Smooth muscle cell of the brain vasculature (primary cell): ENCODE measurements at places on chromosomes 13 and 19.

DNA sequence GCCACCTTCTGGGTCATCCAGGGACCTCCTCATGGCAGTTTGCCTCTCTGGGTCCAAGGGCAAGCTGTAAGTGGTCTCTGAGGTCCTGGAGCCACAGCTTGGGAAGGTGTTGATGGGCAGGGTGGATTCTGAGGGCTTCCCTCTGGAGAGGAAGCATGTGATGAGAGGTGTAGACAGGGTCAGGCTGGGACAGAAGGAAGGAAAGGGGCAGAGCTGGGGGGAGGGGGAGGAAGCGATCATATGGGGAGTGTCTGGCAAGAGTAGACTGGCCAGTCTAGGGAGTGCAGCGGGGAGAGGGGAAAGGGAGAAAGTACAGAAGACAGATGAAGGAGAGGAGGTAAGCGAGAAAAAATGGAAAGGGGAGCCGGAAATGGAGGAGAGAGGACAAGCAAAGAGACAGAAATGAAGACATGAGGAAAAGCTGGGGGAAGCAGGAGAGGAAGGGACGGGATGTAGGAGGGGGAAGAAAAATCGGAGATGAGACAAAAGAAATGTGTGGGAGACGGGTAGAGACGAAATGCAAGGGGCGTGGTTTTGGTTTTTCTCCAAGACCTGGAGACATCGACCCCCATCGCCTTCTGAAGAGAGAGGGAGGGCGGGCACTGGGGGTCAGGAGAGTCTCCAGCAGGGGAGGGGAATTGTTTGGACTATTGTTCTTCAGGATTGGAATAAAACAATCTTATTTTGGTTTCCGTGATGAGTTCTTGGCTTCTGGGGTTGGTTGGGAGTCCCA is 26.6 kb downstream of the ZSWIM9 start:
- DNase-seq = no peak

- no peak for DNase-seq
Observed at GRCh38 chr13:108281901-108282300, 12.4 kb downstream of the TNFSF13B start.

- DNase-seq = no peak
Observed at GRCh38 chr13:40613914-40614313, 52.5 kb downstream of the FOXO1 start.

DNA sequence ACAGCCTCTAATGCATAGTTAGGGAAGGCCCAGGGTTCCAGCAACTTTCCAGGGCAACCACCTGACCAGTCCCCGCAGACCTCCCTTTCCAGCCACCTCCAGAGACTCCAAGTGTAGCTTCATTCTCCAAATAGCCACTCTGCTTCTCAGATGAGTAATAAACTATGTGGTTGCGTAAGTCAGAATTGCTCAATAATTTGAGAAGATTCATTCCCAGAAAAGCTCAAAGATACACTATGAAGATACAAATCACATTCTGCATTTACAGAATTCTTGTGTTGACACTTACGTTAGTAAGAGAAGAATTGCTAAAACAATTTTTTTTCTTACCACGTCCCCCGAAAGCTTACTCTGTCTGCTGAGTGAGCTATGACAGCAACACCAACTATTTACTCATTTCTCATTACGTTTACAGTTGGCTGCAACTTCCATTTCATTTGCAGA is 8.2 kb upstream of the LATS2 start:
- no peak for DNase-seq

GRCh38 chr19:50835785-50836542 is 2.6 kb upstream of the KLK15 start:
- DNase-seq = no peak

DNA sequence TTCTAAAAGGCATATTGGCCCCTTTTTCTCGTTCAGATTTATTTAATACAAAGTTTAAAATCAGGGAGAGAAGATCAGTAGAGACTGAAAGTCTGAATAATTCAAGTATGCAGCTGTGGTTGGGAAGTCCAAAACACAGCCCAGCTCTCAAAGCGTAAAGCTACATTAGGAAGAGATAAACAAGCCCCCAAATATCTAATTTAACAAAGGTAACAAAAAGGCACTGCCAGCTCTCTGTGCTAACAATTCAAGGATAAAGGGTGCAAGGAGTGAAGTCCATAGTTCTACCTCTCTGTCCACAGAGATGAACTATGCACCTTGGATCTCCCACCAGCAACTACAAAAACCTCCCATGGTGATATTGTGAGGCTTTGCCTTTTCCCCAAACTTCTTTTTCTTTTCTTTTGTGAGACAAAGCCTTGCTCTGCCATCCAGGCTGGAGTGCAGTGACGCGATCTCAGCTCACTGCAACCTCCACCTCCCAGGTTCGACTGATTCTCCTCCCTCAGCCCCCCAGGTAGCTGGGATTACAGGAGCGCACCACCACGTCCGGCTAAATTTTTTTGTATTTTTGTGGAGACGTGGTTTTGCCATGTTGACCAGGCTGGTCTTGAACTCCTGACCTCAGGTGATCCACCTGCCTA is 104.4 kb downstream of the LHFPL6 start:
- DNase-seq = no peak

GRCh38 chr13:98827449-98827848 is 75.0 kb upstream of the SLC15A1 start:
- no peak for DNase-seq

GRCh38 chr13:45447050-45447661 is 17.6 kb upstream of the COG3 start:
- no peak for DNase-seq

DNA sequence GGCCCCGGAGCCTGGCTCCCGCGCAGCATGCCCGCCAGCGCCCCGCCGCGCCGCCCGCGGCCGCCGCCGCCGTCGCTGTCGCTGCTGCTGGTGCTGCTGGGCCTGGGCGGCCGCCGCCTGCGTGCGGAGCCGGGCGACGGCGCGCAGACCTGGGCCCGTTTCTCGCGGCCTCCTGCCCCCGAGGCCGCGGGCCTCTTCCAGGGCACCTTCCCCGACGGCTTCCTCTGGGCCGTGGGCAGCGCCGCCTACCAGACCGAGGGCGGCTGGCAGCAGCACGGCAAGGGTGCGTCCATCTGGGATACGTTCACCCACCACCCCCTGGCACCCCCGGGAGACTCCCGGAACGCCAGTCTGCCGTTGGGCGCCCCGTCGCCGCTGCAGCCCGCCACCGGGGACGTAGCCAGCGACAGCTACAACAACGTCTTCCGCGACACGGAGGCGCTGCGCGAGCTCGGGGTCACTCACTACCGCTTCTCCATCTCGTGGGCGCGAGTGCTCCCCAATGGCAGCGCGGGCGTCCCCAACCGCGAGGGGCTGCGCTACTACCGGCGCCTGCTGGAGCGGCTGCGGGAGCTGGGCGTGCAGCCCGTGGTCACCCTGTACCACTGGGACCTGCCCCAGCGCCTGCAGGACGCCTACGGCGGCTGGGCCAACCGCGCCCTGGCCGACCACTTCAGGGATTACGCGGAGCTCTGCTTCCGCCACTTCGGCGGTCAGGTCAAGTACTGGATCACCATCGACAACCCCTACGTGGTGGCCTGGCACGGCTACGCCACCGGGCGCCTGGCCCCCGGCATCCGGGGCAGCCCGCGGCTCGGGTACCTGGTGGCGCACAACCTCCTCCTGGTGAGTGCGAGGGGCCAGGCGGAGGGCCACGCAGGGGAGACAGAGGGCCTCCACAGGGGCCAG is at the start of gene KL:
KL (plus strand) TSS at position 10 of the 909 bp plus-strand sequence; CDS start at position 28, 18 bp downstream.
- DNase-seq = no peak

DNA sequence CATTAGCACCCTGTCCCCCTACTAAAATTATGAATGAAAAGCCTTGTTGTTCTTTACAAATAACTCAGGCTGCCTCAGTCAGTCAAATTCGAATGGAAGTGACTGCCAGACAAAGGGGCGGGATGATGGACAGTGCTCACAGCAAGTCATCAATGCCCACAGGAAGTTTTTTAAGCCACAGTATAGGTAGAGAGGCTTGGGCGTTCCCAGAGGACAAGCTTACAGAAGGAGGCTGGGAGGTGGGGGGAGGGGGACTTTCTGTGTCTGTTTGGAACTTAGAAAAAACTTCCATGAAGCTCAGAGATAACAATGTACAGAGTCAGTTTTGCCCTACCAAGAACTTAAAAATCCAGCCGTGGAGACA is 18.5 kb upstream of the SPRY2 start:
- DNase-seq = no peak

- DNase-seq = no peak
Observed at GRCh38 chr13:97165502-97166425, 56.4 kb upstream of the MBNL2 start.

DNA sequence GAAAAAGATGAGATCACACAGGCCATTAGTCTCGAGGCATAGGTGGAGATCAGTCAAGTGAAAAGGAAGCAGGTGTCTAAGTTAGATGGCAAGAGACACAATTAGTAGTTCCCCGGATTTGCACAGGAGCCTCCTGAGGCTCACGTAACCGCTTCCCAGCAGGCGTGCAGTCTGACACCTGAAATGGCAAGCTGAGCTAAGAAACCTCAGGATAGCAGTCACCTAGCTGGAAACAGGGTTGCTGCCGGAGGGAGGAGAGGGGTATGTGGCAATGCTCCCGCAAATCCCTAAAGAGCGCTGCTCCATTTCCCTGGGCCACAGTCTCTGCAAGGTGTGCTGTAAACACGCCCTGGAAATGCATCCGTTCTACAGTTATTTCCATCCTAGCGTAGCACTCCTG is 1151.0 kb downstream of the DIAPH3 start:
- DNase-seq = no peak

DNA sequence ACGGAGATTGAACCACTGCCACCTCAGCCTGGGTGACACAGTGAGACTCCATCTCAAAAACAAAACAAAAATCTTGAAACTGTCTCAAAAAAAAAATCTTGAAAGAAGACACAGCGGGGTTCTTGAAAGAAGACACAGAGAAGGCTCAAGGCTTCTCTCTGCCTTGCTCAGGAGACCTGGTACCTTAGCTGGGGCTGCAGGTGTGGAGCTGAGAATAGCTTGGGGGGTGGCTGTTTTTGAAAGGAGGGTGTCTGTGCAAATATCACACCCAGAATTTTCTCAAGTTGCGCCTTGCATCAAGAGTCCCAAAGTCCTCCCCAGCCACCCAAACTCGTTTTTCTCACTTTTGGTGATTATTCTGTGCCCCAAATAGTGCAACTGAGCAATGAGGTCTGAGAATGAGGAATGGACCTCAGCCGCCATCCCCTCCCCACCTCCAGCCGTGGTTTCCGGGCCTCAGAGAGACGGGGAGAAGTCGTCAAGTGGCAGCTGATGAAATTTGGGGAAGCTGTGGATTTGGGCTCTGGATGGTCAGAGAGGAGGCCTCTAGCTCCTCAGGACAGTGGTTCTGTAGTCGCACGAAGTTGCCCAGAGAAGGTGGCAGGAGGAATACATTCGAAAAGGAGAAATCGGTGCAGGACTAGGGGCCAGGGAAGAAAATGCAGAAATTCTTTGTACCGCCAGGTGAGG is 8.8 kb downstream of the S1PR2 start:
- no peak for DNase-seq

GRCh38 chr19:46118136-46118535 is 6.4 kb downstream of the IGFL3 start:
- no peak for DNase-seq

- DNase-seq = no peak
Observed at GRCh38 chr13:53150568-53150967, 122.0 kb downstream of the OLFM4 start.

DNA sequence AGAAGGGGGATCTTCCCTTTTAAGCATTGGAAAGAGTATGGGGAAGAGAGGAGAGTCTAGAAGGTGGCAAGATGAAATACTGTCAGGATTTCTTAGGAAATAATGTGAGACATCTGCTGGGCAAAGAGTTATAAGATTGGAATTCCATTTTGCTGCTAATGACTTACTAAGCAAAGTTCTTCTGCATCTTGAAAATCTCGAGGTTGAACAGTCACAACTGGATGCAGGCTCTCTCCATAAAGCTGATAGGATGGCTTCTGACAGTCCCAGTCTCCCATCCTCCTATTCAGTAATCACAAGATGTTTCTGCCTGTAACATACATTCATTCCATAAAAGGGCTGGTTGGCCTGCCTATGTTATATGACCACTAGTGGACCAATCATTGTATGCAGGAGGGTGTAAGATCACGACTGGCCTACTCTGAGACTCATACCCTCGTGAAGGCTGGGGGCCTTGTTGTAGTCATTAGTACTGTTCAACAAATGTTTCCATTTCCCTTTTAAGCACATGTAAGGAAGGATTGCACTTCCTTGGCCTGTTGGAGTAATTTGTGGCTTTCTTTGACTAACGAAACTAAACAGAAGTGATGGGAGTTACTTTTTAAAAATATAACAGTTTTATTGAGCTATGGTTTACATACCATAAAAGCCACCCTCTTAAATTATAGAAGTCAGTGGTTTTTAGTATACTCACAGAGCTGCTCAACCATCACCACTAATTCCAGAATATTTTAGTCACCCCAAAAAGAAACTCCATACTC is 45.0 kb upstream of the TDRD3 start:
- no peak for DNase-seq

DNA sequence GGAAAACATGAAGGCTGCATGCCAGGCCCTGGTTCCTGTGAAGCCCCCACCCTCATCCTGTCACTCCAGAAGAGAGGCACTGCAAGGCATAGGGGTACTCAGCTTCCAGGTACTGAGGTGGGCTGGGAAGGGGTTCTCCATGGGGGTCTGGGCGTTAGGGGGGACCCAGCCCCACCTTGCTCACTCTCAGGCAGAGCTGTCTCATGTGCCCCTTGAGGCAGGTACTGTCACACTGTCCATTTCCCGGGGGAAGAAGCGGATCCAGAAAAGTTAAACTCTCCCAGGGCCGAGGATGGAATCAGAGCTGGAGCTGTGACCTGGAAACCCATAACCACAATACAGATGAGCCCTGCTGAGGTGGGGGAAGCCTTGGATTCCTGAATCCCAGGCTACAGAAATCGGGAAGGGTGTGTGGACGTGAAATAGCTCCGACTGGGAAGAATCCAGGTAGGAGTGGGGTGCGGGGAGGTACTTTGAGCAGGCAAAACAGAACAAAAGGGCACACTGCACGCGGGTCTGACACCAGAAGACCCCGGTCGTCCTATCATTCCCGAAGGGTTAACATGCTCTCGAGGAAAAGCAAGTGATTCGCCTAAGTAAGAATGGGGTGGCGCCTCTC is 540 bp upstream of the USE1 start:
- no peak for DNase-seq

DNA sequence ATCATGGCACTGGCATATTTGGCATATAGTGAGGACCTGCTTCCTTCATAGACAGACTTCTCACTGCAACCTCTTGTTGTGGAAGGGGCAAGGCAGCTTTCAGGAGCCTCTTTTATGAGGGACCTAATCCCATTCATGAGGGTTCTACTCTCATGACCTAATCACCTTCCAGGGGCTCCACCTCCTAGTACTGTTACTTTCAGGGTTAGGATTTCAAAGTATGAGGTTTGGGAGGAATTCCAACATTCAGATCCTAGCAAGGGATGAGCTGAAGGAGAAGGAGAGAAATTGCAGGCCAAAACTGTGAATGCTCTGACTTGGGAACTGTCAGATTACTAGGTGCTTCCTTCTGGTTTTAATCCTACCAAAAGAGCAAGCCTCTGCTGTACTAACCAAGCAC is 87.8 kb downstream of the LMO7 start:
- no peak for DNase-seq

- DNase-seq = no peak
Observed at GRCh38 chr13:58085819-58086218, 454.3 kb downstream of the PCDH17 start.
